ENCODE measurements at places on chromosomes 2 and 18.

GRCh38 chr2:55269645-55269990, 587 bp upstream of the MTIF2 start:
- peak; percentile 27 for DNase-seq

DNA sequence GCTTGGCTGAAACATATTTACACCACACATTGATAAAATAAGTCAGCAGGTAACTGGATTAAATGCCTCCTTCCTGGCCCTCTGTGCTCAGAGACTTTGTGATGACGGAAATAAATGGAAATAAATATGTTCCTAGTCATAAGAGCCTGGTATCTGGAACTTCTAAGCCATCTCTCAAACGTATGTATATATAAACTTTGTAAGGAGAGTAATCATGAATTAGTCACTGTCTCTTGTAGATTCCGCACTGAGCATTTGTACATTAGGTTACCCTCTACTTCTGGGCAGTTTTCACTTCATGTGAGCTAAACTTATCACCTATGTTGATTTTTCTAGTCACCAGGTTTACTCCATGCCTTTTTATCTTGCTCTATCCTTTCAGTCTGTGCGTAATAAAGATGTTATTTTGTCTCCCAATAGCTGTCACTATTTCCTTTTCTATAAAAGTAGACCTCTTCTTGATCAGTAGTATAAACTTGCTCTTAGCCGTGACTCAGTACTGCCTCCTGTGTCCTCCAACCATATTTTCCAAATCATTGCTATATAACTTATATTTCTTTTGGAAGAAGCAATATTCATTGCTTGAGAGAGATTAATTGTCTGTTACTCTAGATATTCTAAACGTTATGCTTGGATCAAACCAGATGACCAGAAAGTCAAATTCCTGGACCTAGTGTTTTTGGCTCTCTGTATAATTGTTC, 53.2 kb downstream of the FEZ2 start:
- no peak for DNase-seq

DNA sequence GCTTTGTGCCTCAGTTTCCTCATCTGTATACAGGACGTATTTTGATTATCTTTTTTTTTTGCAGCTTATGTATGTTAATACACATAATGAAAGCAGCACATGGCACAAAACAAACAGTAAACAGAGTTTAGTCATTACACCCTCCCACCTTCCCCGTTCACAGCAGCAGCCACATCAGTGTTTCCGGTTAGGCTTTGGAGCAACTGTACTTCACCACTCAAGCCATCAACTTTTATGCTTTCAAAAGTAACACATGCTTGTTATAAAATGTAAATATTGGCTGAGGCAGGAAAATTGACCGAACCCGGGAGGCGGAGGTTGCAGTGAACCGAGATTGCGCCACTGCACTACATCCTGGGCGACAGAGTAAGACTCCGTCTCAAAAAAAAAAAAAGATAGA, 117.3 kb downstream of the MTCL1 start:
- no peak for DNase-seq

DNA sequence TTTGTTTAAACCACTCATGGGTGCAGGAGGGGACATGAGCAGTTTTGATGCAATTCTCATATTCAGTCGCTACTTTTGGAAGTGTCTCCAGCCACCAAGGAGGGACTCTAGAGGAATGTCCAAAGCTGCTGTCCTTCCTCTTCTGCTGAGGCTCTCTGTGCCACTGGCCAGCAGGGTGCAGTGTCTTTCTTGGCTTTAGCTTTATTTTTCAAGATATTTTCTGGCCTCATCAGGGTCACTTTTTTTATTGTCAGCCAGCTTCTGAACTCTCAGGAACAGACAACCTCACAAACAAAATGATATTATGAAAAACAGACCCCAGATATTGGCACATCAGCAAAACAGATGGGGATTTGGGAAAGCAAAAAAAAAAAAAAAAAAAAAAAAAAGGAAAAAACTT, 289.3 kb upstream of the ZSWIM2 start:
- DNase-seq = no peak

DNA sequence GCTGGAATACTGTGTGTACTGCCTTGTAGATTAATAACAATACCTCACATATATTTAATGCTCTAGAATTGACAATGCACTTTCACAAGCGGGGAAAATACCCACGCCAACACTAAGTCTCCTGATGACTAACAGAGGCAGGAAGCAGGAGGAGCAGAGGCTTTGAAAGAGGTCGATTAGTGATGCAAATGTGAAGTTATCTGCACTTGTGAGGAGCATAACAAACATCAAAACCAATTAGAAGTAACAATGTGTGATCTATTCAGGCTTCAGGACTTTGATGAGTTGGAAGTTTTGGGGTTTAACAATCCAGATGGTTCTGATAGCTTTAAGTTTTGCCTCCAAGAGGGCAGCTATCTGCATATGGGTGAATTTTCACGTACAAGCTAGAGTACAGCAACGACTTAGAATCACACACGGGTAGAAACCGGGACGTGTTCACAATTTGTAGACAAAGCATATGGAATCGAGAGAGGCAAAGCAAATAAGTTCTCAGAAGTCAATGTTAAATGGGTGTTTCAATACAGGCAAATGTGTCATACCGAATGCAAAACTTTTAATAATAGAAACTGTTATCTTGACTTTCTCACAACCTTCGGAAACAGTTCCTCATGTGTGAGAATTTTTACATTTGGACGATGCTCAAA, 114.5 kb downstream of the METTL8 start:
- DNase-seq = peak; percentile 53

DNA sequence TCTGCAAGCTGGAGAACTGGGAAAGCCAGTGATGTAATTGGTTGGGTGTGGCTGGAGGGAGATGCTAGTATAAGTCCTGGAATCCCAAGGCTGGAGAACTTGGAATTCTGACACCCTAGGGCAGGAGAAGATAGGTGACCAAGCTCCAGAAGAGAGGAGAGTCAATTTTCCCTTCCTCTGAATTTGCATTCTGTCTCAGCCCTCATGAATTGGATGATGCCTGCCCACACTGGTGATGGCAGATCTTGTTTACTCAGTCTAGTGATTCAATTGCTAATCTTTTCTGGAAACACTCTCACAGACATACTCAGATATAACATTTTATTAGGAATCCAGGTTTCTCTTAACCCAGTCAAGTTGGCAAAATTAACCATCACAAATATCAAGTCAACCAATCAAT, 287.2 kb downstream of the RDH14 start:
- no peak for DNase-seq

DNA sequence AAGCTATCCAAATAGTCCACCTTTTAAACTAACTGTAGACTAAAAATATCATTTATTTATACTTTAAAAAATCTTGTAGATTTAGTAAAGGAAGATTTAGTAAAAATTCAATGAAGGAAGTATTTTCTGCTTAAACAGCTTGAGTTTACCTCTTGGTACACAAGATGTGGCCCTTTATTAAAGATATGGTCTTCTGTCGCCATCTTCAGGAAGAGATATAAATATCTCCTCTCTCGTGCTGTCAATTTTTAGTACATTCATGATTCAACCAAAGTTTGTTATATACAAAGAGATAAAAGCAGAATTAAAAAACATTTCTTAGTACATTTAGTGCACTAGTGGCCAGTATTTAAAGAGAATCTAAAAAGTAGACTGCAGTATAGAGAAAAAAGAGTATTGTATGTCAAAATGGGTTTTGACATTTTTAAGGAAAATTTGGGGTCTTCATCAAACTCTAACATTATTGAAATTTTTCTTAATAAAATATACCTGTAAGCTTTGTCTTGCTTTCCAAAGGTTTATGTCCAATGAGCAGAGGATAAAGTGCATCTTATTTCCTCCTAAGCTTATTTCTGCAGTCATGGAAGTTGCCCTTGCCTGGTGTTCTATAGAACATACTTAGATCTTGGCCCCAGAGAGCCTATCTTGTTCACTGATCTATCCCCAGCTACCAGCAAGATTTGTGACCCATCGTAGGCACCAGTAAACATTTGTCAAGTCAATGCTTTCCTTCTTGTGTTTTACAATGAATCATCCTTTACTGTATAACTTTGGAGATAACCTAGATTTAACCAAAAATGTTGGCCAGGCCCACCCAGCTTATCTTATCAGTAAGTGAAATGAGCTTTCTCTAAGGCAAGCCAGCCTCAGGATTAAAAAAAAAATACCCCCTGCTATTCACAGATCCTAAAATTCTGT, 18.5 kb upstream of the EML6 start:
- peak; percentile 74 for DNase-seq

GRCh38 chr2:10473121-10473756, 25.1 kb upstream of the ODC1 start:
- DNase-seq = no peak

- no peak for DNase-seq
Observed at GRCh38 chr2:75018162-75018561, 59.7 kb downstream of the POLE4 start.

GRCh38 chr2:2577407-2577831, 246.3 kb upstream of the MYT1L start:
- no peak for DNase-seq

DNA sequence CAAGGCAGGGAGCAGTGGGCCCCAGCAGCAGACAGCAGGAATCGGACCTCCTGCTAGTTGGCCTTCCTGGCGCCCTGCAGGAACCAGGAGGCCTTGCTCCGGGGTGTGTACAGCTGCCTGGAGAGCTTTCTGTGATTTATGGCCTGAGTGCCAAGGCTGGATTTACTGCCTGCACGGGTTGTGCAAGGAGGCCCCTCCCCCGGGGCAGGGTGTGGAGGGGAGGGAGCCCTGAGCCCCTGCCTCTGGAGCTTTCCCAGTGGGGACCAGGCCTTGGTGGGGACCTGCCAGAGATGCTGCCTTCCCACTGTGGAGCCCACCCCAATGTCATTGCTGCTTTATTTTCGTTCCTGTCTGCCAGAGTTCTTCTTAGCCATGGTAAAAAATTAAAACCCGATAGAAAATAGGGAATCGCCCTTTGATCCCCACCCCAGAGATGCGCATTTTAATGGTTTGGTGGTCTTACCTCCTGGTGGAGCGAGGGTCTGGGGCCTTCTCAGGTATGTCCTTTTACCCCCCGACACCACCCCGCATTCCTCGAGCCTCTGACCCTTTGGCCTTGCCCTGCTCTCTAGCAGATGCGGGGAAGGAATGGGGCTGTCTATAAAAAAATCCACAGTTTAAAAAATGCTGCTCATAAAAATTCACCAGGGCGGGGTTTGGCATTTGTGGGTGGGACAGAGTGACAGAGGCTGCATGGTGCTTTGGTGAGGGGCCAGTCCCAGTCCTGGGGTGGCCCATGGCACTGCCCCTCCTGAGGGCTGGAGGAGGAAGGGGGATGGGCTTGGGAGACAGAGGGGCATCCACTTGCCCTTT, 6.9 kb upstream of the RALB start:
- no peak for DNase-seq
